CD4-positive, alpha-beta T cell treated with Interferon alpha-2 for 1 hour (primary cell): ENCODE measurements at places on chromosomes 4 and X.

- DNase-seq = peak; percentile 41
These were observed 75.7 kb downstream of the RBM47 start for GRCh38 chr4:40553995-40554394.

DNA sequence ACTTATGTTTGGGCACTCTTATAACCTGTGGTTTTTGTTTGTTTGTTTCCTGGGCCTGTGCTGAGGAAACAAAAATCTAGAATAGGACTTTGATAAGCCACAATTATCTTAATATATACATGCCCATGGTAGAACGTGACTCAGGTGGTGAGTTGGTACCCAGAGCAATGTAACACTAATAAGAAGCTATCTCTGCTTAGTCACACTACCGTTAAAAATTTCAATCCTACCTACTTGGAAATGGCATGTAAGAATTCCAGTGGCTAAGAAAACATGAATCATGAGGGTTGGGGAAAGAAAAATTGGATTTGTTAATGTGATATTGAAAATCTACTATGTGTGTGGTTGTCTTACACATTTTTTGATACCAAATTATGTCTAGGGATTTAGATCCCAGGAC is 30.5 kb upstream of the ADGRG2 start:
- no peak for DNase-seq

GRCh38 chr4:5683566-5683965 is 24.8 kb downstream of the EVC2 start:
- no peak for DNase-seq

GRCh38 chr4:150593996-150594395 is 12.0 kb downstream of the MAB21L2 start:
- no peak for DNase-seq

- DNase-seq = peak; percentile 92
These were observed at the start of gene UBE2K for GRCh38 chr4:39697740-39698423. UBE2K (plus strand) TSS chr4:39698136; CDS start chr4:39698328, 192 bp downstream.

DNA sequence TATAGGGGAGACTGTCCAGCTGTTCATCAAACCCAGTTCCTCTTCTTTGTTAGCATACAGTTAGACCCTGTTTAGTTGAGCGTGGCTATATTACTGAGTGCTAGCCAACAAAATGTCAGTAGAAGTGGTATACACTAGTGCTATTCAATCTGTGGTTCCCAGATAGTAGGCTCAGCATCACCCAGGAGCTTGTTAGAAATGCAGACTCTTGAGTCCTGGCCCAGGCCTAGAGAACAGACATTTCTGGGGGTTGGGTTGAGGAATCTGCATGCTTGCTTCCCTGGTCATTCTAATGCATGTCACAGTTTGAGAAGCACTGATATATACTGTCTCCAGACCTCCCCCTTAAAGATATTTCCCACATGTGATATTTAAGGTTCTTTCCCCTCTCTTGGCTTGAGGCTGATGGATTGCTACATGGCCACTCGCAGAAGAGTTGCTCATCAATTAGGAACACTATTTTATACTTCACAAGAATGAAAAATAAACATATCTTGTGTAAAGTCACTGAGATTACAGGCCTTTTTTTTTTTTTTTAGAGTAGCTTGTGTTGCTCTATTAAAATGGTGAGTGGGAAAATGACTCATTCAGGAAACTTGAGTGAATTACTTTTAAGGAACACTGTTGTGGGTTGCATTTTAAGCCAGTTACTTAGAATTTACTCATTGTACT is 289.0 kb downstream of the STIM2 start:
- DNase-seq = no peak

DNA sequence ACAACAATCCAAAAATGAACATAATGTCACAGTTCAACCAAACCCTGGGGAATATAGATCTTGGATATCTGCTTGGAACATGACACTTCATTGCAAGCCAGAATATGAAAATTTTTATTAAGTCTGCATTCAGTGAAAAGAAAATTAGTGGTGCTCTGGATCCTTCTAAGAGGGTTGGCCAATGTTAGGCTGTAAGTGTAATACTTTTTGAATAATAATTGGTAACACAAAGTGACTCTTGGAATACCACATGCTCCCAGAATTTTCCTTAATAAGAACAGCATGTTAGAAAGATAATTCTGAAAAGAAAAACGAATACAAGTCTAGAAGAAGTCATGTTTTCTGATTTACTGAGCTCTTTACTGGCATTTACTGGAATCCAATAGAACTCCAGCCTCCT is 175.8 kb downstream of the RASL11B start:
- no peak for DNase-seq

GRCh38 chrX:152573866-152574265 is 63.8 kb upstream of the GABRQ start:
- DNase-seq = no peak

DNA sequence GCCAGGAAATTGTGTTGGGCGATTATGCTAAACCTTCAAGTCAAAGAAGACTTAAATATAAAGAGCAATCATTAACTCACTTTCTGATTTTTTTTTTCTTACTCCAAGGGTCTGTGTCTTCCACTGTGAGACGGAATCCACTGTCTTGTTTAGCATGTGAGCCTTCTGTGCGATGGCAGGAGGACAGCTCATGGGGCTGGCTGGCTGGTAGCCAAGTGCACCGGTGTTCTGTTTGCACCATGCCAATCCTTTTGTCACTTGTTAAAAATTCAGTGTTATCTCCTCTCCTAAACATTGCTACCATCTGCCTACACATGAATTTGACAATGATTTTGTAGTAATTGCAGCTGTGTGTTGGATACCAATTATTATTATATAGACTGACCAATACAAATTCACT is 1056.3 kb upstream of the IGFBP7 start:
- no peak for DNase-seq

DNA sequence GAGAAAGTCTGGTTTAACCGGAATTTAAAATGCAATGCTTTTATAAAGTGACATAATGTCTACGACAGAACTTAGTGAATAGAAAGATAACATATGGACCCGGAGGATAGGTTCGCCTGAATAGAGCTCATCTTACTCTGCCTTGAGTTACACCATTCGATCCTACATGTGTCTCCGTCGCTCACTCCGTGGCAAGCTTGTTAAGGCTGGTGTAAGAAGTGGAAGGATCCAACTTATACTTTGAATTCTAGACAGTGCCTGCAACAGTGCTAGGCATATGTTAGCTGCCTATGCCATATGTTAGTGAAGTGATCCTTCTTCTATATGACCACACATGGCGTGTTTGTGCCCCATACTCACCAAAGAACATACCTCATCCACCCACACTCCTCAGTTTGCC is 50.9 kb downstream of the SEL1L3 start:
- DNase-seq = no peak

DNA sequence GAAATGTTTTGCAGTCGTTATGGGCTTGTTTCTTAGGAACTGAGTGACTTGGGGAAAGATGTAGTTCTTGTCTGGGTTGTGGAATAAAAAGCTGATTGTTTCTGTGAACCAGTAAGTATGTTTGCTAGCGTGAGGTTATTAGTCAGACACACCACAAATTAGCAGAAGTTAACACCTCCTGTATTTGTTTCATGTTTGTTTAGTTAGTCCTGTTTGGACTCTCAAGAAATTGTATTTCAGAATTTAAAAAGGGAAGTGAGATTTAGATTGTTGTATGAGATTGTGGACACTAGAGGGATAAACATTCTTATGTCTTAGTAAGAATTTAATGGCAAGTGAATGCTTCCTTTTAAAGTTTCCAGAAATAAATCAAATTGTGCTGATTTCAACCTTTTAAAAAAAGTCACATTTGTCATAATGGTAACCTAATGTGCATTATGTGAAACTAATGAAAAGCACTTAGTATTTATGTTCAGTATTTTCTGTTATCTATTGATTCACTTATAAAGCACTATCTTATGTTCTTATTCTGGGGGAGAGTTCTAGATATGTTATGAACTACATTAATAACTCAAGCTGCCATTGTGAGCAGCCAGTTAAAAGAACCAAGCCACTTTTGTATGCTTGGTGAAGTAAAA is 25.6 kb downstream of the ATP10D start:
- DNase-seq = no peak

- DNase-seq = no peak
These were observed 11.6 kb downstream of the SH3BP2 start for GRCh38 chr4:2804449-2804972.

GRCh38 chr4:173505924-173506518 is 24.0 kb downstream of the HAND2 start:
- DNase-seq = peak; percentile 30

DNA sequence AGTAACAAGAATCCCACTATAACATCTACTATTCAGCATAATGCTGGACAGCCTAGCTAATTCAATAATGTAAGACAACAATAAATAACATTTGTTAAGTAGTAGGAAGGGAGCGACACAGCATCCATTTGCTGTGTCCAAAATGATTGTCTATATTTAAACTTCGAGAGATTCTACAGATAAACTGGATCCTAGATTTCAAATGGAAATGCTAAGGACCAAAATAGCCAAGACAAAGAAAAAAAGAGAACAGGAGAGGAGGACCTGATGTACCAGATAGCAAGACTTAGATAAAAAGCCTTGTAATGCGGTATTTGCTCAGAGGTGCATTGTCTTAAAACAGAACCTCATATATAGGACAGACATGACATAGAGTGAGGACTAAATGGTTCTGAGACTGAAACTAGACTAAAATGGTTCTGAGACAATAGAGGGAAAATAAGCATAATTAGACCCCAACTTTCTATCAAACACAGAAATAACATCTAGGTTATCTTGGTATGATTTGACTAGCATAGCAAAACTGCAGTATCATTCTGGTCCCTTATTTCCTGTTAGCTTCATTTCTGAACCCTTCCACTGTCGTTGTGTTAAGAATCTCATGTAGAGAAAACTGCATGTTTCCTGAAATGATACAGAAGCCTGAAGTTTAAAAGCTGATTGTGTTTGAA is 3.8 kb downstream of the HPGDS start:
- DNase-seq = peak; percentile 13

DNA sequence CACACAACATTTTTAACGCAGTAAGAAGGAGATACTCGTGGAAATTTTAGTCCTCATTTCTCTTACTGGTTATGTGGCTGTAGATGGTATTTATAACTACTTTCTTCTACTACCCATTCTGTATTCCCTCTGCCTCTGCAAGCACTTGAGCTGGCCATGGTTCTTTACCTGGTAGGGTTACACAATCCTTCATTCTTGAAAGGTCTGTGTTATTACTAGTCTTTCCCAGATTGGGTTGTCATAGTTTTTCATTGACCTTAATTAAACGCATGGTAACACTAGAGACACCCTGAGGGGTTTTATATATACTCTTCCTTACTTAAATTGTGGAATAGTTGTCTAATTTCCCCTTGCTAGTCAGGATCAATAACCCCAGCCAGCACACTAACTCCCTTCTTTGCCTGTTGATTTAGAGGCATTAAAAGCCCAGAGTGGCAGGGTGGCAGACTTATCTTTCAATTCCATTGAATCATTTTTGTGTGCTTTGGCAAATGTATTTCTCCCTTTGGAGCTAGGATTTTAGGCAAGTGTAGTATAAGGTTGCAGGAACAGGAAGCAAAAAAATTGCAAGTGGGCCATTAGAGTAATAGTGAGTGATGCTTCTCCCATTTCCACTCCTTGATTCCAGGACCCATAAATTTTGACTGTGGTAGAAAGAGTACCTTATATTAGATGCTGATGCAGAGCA is 113.6 kb upstream of the EMCN start:
- DNase-seq = no peak

DNA sequence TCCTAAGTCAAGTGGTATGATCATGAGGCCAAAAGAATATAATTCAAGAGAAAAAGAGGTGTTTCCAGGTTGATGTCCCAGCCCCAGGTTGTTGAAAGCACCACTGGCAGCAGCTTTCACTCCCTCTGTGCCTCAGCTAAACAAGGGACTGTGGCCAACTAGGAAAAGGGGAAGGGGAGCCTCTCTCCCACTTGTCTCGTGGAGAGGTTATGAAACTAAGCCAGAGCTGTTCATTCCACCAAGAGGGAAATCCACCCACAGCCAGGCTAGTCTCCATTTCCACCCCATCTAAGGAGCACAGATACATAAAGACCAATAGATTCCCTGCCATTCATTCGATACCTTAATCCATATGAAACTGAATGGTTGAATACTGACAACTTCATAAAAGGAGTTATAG is 8.1 kb downstream of the ANXA5 start:
- no peak for DNase-seq

DNA sequence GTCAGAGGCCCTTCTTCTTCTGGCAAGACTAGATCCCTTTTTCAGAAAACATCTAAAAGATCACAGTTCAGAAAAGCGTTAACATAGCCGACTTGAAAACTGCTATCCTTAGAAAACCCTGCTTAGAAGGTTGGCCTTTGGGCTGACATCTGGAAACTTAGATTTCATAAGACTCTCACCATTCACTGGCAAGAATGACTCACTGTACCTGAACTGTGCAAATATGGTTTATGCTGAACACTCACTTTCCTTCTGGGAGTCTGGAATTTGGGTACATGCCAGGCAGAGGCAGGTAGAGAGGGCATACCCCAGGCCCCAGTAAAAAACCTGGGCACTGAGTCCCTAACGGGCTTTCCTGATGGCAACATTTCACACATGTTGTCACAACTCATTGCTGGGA is 88.8 kb upstream of the GPC3 start:
- no peak for DNase-seq
